ENCODE measurements at places on chromosomes 5 and 9. TPM values are rescaled to one million over a fixed set of nuclear protein-coding genes. Genes with fewer than 3 reads are reported as not detected.

The CFAP90 gene
- total RNA-seq, result not detected

The PCDHGA5 gene
- total RNA-seq, result 0.36 TPM

- no peak for DNase-seq
Measured at GRCh38 chr5:18744441-18744840, 1110.2 kb downstream of the TAF11L14 start.

- no peak for DNase-seq
Measured at GRCh38 chr9:36798350-36799065, 225.8 kb downstream of the MELK start.

DNA sequence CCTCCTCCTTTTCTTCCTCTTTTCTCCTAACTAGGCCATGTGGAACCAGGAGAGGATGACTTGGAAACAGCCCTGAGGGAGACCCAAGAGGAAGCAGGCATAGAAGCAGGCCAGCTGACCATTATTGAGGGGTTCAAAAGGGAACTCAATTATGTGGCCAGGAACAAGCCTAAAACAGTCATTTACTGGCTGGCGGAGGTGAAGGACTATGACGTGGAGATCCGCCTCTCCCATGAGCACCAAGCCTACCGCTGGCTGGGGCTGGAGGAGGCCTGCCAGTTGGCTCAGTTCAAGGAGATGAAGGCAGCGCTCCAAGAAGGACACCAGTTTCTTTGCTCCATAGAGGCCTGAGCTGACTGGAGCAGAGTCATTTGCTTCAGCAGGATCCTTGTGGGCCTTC, 13.7 kb downstream of the NUDT2 start:
- DNase-seq, result no peak

DNA sequence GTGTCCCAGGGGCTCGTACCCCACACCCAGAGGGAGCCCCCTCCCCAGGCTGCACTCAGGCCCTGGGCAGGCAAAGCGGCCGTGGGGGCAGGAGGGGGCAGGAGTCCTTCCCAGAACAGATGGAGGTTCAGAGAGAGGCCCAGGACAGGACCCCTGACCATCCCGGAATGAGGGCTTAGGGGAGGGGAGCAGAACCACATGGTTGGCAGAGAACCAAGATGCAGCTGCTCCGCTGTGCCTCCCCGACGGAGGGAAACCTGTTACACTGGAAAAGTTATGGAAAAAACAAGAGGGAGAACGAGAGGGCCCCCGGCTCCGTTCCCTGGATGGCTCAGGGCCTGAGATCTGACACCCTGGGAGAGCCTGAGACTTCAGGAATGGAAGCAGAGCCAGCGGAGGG, 22.7 kb downstream of the SLC12A7 start:
- no peak for DNase-seq

DNA sequence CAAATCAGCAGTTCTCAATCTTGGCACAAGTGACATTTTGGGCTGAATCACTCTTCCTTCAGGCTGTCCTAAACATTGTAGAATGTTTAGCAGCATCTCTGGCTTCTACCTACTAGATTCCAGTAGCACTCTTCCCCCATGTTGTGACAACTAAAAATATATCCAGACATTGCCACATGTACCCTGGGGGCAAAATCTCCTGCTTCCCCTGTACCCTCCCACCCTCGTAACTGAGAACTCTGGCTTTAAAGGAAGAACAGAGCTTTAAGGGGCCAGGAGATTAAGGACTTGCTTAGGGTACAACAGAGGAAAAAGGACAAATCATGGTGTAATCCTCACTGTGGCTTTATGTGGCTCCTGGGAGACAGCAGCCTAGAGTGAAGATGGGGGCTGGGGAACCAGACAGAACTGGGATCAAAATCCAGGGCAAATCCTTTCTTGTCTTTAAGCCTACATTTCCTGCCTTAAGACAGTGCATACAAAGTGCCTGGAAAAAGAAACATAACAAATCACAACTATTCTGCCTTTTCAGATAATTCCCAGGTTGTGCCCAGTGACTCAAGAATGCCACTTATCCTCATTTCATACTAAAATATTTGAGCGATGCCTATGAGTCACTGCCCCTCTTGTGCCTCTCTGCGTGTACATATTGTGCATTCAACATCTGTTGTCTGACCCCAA, 109.3 kb downstream of the DAPK1 start:
- no peak for DNase-seq

DNA sequence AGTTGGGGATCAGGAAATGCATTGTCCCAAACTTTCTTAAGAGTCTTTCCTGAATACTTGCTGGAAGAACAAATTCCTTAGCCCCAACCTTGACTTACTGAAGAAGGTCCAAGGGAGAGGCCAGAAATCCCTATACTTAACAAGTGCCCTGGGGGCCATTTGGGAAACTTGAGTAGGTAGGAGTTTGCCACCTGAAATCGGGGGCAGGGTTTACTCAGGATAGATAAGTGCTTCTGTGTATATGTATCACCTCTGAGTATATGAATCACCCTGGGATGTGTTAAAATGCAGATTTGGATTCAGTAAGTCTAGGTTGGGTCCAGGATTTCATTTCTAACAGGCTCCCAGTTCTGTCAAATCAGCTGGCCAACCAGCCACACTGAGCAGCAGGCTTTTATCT, 47.9 kb upstream of the MYO10 start:
- DNase-seq, result no peak

GRCh38 chr5:167709625-167710024, 581.8 kb upstream of the WWC1 start:
- no peak for DNase-seq
